Activated naive CD4-positive, alpha-beta T cell treated with Interleukin-2 at 50 U/mL for 16 hours (primary cell): ENCODE measurements at places on chromosomes 13 and 19.

GRCh38 chr13:94479616-94480015, at the start of gene DCT:
Gene DCT, minus strand, starts transcription at chr13:94479682. Its CDS starts 427 bp downstream, at chr13:94479255.
- DNase-seq, result no peak

- peak; percentile 67 for DNase-seq
Observed at GRCh38 chr19:55640577-55641425, at the start of gene ZNF580. Gene ZNF580, plus strand, starts transcription at chr19:55641002. Its CDS starts 1,507 bp downstream, at chr19:55642509.

DNA sequence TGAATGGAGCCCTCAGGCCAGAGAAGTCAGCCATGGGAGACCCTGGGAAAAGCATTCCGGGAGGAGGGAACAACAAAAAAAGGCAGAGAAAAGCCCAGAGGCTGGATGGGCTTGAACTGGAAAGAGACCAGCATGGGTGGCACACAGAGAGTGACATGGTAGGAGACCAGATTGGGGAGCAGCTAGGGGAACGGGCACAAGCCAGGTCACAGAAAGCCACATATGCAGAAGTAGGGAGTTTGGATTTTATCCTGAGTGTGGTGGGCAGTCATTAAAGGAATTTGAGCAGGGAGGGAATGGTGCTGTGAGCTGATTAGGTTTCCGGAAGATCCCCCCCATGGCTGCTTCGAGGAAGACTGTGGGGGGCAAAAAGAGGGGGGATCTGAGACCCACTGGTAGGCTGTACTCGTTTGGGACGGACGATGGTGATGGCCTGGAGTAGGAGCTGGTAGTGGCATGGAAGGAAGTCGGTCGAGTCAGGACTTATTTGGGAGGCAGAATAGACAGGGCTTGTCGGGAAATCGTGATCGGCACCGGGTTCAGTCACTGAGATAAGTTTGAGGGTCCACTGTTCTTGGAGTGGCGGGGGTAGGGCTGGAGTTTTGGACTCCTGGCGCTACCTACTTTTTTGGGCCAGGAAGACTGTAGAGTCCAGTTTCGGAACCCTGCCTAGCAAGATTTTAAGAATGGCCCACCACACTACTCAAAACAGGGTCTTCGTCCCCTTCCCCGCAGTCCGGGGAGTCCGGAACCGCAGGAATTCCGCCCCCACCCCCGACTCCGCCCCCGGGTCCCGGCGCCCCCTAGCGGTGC, 949 bp downstream of the SERTAD1 start:
- DNase-seq, result no peak

GRCh38 chr13:46126056-46126455, 21.2 kb upstream of the CPB2 start:
- DNase-seq, result no peak

DNA sequence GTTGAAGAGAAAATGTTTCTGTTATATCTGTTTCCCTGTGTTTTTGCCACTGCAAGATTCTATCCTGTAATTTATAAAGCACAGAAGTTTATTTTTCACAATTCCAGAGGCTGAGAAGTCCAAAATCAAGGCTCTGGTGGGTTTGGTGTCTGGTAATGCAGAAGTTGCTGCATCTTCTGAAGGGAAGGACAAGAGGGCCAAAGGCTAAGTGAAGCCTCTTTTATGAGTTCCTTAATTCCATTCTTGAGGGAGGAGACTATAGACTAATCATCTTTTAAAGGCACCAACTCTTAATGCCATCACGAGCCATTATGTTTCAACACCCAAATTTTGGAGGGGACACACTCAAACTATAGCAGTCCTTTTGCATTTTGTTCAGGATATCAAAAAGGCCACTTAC, 34.1 kb upstream of the WDFY2 start:
- DNase-seq, result no peak

DNA sequence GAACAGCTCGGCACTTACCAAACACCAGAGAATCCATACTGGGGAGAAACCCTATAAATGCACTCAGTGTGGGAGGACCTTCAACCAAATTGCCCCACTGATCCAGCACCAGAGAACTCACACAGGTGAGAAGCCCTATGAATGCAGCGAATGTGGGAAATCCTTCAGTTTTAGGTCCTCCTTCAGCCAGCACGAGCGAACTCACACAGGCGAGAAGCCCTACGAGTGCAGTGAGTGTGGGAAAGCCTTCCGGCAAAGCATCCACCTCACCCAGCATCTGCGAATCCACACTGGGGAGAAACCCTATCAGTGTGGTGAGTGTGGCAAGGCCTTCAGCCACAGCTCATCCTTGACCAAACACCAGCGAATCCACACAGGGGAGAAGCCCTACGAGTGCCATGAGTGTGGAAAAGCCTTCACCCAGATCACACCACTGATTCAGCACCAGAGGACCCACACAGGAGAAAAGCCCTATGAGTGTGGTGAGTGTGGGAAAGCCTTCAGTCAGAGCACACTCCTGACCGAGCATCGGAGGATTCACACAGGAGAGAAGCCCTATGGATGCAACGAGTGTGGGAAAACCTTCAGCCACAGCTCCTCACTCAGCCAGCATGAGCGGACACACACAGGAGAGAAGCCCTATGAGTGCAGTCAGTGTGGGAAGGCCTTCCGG, 8.3 kb downstream of the ZNF135 start:
- no peak for DNase-seq

GRCh38 chr13:99231721-99232120, 26.5 kb downstream of the GPR18 start:
- no peak for DNase-seq

GRCh38 chr13:79190932-79191331, 215.1 kb downstream of the RBM26 start:
- DNase-seq, result no peak

- DNase-seq, result no peak
Observed at GRCh38 chr13:52003541-52003940, 7.7 kb downstream of the ATP7B start.

- peak; percentile 76 for DNase-seq
Observed at GRCh38 chr19:40612831-40613689, 11.9 kb downstream of the LTBP4 start.

GRCh38 chr13:32200741-32201140, 114.4 kb downstream of the ZAR1L start:
- no peak for DNase-seq

DNA sequence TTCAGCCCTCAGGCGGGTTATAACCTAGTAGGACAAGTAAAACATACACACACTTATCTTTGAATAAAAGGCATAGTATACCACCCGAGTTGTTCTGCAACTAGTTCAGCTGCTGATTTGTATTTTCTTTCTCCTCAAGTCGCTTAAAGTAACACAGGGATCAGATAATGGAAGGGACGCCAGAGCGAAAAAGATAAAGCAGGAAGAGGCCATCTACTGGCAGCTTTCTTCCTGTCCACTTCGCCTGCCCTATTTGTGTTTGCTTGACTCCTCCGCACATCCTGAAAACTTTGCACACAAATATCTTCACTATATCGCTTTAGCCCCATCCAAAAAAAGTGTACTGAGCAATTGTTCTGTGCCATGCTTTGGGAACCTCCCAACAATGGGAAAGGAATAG, 238.0 kb upstream of the SOX21 start:
- DNase-seq, result no peak

GRCh38 chr19:47839913-47840312, 18.2 kb downstream of the CRX start:
- DNase-seq, result no peak

DNA sequence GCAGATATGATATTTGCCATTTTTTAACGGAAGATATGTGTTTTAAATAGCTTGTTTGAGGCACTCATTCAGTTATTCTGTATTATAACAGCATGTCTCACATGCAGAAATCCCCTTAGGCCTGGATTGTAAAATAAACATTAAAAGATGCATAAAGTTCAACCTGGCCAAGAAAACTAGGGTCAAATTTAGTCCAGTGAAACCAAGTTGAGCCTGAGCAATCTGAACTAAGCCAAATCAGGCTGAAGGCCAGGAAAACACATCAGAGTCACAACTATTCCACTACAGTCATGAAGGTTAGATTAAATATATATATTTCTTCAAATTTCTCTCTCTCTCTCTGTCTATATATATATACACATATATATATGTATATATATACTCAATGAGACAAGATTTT, 504.8 kb downstream of the SLITRK1 start:
- no peak for DNase-seq

- DNase-seq, result no peak
Observed at GRCh38 chr19:28869459-28869858, 343.5 kb downstream of the UQCRFS1 start.

GRCh38 chr19:7980635-7981121, 24.8 kb downstream of the ELAVL1 start:
- DNase-seq, result no peak

GRCh38 chr13:25503856-25504255, 132.1 kb downstream of the ATP8A2 start:
- no peak for DNase-seq

GRCh38 chr19:38849147-38849859, 483 bp downstream of the HNRNPL start:
- peak; percentile 99 for DNase-seq

DNA sequence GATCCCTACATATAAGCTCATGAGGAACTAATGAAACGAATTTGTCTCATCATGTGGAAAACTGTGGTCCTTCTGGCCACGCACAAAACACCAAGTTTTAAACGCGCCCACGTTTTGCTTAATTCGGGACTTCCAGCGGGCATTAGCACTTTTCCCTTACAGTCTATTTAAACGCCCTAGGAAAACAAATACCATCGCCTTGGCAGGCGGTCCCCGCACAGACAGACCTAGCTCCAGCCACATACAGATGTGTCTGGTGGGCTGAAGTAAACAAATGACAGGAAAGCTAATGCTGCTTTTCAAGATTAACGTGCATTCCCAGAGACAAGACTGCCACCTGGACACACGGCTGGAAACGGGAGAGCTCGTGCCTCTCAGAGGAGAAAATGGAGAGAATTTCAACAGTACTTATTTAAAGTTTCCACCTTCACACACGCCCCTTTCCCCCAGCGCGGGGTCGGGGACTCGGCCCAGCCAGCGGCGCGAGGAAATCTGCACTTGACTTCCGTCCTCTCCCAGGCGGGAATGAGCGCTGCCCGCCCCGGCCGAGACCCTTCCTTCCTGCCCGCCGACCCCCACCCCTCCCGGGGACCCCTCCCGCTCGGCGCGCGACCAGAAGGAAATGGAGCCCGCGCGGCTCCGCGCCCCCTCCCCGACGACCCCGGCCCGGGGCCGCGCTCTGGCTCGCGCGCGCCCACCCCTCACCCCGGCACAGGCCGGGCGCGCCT, 931 bp downstream of the USP12 start:
- DNase-seq, result peak; percentile 49

DNA sequence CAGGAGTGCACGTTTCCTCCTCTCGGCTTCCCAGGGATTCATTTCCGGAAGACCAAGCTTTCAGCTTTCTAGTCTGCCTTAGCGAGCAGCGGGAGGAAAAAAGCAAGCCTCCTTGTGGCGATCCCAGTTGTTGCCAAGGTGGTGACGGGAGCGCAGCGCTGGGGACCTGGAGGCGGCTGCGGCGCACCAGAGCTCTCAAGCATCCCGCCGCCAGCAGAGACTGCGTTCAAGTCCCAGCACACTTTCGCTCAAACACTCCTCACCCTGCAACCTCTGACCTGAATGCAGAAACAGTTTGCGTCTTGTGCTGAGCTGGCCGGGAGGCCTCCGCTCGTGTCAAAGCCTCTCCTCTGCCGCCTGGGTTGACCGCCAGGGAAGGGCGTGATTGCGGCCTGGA, 4.9 kb downstream of the GSX1 start:
- DNase-seq, result no peak

DNA sequence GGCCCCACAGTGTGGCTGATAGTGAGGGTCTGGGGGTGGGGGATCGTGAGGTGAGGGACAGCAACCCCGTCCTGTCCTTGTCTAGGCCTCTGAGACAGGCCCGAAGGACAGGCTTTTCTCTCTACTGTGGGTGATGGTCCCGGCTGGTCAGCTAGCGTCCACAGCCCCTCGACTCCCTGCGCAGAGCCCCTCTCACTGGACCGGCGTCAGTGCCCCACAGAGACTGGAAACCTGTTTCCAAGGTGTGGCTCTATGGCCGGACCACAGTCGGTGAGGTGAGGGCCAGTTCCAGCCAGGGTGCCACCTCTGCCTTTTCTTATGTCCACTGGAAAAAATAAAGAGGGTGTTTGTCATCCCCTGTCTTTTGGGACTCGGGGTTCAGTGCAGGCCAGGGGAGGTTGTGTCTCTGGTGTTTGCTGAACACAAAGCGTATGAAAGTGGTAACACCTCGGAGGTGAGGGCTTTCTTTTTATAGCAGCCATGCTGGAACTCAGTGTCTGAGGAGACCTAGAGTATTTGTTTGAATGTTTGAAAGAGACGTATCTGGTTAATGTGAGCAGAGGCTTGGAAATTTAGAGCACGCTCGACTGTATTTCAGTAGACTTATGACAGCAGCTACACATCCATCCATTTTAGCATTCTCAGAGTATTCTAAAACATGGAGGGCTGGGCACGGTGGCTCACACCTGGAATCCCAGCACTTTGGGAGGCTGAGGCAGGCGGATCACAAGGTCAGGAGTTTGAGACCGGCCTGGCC, 22.8 kb downstream of the ATP11A start:
- DNase-seq, result no peak

DNA sequence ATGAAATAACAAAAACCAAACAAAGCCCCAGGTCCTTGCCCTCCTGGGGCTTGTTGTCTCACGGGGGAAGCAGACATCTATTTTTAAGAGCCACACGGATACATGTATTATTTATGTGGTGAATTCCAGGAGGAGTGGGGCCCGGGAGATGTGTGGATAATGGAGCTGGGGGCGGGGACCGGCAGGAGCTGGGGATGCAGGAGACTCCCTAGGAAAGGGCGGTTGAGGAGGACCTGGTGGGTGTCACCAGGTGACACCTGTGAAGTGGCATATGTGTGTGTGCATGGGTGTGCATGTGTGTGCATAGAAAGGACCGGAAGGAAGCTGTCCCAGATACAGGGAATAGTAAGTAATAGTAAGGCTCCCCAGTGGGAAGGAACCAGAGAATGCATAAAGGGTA, 148.9 kb downstream of the URI1 start:
- DNase-seq, result no peak

DNA sequence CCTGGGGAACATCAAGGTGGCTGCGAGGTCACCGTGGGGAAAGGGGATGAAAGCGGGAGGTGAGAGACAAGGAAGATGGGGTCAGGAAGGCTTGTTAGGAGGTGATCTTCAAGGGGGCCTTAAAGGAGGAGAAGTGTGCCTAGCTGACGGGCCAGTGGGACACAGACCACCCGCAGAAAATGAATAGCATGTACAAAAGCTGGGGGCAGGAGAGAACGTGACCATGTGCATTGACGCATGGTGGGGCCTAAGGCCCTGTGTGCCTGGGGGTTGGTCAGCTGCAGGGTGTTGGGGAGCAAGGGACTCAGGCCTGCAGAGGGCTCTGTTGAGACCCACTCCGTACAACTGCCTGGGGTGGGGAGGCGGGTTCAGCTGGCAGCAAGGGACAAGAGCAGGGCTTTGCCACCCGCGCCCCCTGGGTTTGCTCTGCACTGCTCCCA, 5.9 kb downstream of the RAB8A start:
- no peak for DNase-seq

GRCh38 chr13:46487748-46488147, 65.2 kb upstream of the LRCH1 start:
- no peak for DNase-seq

DNA sequence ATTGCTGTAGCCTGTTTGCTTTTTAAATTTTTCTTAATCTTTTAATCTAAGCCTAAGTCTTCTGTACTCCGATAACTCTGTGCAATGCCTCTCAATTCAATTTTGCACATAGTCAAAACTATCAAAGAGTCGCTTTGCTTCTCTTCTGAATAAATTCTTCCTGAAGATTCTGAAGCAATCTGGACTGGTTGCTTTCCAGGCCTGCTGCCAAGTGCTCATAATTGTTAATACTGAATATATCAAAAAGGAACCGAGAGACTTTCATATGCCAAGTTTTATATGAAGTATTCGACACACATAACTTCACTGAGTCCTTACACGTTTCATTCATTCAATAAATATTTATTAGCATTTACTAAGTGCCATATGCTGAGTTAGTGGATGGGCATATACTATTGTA, 91.3 kb downstream of the EDNRB start:
- DNase-seq, result no peak

GRCh38 chr13:47303626-47304025, 406.8 kb upstream of the HTR2A start:
- no peak for DNase-seq
